Vagina (tissue), 2 donors: ENCODE measurements at places on chromosomes 11 and 22.

DNA sequence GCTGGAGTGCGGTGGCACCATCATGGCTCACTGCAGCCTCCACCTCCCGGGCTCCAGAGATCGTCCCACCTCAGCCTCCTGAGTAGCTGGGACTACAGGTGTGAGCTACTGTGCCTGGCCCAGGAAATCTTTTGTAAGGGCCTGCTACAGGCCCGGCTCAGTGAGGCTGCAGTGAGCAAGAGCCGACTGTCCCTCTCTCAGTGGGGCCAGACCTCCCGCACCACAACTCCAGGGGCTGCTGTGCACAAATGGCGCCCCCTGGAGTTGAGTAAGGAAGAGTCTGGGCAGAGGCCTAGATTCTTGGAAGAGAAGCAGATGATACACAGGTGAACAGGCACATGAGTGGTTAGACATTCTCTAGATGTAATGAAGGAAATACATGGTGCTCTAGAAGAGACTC lies 7.0 kb downstream of the SERHL2 start:
- no peak for DNase-seq

DNA sequence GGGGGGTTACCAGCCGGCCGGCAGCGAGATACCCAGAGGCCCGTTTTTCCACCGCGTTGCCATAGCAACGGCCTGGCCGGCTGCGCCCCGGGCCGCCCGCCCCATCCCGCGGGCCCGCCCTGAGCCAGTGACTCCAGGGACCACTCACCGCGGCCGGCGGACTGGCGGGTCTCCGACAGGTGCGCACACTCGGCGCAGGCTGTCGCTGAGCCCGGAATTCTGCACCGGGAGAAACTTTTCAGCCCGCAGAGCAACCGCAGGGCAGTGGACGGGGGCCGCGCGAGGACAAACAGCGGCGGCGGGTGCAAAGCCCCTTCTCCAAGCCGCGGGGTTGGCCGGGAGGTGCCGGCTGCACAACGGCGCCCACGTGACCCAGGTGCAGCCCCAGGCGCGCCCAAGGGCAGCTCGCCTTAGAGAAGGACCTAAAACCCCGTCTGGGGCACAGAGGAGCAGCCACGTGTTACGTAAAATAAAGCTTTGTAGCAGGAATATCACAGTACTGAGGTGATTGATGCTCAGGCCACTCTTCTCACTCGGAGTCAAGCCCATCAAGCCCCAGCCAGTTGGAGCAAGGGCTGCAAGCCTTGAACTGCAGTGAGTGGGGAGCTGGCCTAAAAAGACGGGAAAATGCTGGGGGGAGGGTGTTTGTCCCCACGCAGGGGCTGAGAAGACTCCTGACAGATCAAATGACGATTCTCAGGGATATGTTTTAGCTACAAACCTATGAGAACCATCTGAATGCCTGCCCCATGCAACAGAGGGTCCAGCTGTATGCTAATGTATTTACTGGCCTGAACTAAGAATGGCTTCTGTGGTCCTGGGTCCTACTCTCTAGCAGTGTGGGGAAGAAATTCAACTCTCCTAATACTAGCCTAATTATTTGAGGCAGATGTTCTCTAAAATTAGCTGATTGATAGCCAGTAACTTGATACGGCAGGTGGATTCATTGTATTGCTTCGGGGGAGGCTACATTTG lies at the start of gene STK33:
Gene STK33, minus strand, starts transcription at position 294 of the 975 bp plus-strand sequence. CDS start 119,323 bp downstream, outside the sequence.
- DNase-seq: peak; percentile 70

DNA sequence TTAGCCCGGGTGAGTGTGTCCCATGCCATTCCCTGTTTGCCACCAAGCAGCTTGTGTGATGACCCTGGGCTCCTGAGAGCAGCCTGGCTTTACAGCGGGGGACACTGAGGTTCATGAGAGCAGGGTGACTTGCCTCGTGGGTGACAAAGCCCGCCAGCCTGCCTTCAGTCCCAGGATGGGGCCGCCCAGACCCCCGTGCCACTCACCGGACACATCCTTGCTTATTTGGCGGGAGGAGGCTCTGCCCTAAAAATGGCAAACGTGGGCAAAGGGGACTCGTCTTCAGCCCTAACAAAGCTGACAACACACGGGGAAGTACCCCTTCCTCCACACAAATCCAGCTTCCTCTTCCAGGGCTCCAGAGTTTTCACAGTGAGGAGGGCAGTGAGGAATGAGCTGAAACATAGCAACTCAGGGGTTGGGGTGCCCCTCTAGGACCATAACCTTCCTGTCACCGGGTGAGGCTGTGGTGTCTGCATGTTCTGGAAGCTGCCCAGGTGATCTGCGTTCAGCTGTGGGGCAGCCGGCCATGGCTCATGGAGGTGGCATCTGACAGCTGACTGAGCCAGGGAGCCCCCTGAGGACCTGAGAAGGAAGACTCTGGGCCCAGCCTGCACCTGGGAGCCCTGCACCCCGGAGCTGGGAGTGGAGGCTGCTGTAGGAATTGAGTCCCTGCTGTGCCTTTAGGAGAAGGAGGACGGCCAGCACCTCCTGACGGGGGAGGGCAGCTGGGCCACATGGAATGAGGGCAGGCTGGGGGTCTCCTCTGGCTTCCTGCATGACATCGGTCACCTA lies 16.7 kb downstream of the RIBC2 start:
- DNase-seq: no peak

- no peak for DNase-seq
These were observed 15.8 kb downstream of the CYB5R2 start for GRCh38 chr11:7657306-7658025.

- no peak for DNase-seq
These were observed 7.1 kb downstream of the LRRC10B start for GRCh38 chr11:61515686-61516085.

- no peak for DNase-seq
These were observed 106.2 kb upstream of the RASSF10 start for GRCh38 chr11:12902791-12903486.

DNA sequence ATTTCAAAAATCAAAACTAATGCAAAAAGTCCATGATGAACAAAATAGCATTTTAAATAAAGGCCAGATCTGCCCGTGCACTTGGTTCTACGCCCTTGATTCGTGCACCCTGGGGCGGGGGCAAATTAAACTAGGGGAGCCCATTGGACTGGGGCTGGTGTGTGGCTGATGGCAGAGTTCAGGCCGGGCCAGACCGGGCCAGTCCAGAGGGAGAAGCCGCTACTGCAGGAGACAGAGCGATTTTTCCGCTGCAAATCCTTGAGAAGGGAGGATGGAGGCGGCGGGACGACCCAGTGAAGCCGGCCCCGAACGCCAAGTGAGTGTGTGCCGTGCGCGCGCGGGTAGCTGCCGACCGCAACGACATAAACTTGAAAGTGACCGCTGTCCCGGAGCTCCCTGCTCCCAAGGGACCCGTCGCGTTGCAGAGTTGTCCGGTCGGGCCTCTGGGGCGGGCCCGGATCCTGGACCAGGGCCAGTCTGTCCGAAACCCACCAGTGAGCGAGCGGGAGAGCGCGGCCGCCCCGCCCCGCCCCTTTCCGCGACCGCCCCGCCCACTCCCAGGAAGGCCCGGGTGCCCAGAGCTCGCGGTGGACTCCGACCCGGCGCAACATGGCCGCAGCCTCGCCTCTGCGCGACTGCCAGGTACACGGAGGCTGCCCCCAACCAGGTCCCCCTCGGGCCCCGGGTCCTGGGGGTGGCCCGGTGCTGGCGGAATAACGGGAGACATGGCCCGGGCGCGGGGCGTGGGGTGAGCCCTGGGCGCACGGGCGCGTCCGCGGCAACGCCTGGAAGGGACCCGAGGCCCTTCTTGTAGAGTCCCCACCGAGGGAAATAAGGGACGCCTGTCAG lies at the start of gene TTC38:
Gene TTC38, plus strand, starts transcription at position 578 of the 849 bp plus-strand sequence. Its CDS starts 32 bp downstream, at position 610.
- DNase-seq: no peak
